Omental fat pad (tissue), 4 donors: ENCODE measurements at places on chromosomes 2 and 18. TPM values are rescaled to one million over a fixed set of nuclear protein-coding genes. Genes with fewer than 3 reads are reported as not detected.

- DNase-seq: no peak
Observed at GRCh38 chr18:50632895-50633515, 73.1 kb downstream of the MAPK4 start.

- no peak for DNase-seq
Observed at GRCh38 chr18:777021-777420, 35.0 kb downstream of the YES1 start.

DNA sequence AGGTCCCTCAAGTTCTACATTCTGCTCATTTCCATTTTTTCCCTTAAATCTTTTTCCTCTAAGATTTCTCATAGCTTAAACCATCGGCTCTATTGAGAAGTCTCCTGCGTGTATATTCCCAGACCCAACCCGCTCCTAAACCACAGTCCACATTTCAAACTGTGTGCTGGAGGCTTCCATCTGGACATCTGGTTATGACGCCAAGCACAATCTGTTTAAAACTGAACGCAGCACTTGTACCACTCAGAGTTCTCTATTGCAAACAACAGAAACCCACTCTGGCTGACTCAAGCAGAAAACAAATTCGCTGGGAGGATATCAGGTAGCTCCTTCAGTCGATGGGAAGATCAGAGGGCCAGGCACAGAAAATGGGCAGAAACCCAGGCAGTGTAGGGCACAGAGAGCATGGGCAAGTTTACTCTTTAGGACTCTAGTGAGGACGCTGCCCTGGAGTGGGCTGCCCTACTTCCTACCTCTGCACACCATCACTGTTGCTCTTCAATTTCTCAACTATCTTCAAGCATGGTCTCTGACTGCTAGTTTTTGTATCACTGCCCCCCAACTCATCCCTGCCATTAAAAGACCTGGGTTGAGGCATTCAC, 5.6 kb upstream of the EML4 start:
- DNase-seq: no peak

- no peak for DNase-seq
Observed at GRCh38 chr2:68032702-68033101, 30.1 kb downstream of the C1D start.

DNA sequence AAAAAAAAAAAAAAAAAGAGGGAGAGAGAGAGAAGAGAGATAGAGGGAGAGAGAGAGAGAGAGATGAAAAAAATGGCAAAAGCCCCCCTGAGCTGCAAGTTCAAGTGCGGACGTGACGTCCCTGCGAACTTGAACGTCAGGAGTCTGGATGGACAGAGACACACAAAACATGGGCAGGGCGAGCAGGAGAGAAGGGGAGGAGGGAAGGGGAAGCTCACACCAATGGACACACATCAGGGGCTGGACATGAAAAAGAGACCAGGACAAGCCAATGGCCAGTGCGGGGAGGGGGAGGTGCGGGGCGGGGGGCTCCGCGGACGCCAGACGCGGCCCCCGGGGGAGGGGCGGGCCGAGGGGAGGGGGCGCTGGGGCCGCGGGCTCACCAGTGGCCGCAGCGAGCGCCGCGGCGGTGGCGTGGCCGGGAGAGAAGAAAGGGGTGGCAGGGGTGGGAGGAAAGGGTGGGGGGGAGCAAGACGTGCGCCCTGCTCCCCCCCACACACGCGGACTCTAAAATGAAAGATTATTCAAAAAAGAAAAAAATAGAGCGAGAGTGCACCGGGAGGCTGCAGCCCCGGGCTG, at the start of gene BCL11A:
TSS of gene BCL11A (minus strand) at position 160 of the 579 bp plus-strand sequence. CDS start 384 bp downstream, outside the sequence.
- no peak for DNase-seq

GRCh38 chr2:1816414-1816911, 72.1 kb upstream of the PXDN start:
- no peak for DNase-seq

- no peak for DNase-seq
Observed at GRCh38 chr18:79046522-79046921, 22.7 kb upstream of the ATP9B start.

DNA sequence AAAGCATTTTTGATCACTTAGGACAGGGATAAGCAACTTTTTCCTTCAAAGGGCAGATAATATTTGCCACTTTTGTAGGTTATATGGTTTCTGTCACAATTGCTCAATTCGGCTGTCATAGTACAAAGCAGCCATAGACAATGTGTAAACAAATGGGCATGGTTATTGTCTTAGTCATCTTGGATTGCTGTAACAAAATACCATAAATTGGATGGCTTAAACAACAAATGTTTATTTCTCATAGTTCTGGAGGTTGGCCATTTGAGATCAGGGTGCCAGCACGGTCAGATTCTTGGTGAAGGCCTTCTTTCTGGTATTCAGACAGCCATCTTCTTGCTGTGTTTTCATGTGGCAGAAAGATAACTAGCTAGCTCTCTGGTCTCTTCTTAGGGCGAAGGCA, 91.2 kb downstream of the TAF4B start:
- no peak for DNase-seq

GRCh38 chr2:128556089-128556488, 237.4 kb upstream of the HS6ST1 start:
- no peak for DNase-seq

GRCh38 chr2:54667726-54668650, 55.5 kb upstream of the EML6 start:
- no peak for DNase-seq

The C18orf54 gene
- total RNA-seq: 0.94 TPM

The THSD7B gene
- total RNA-seq: 1.4 TPM

The TTL gene
- 32.5 TPM for total RNA-seq

The SP140 gene
- total RNA-seq: 2.1 TPM

The PROM2 gene
- total RNA-seq: 1.4 TPM

The PTH2R gene
- not detected for total RNA-seq

The BCS1L gene
- total RNA-seq: 19.4 TPM
